ENCODE measurements at places on chromosomes 11 and 22. TPM values are rescaled to one million over a fixed set of nuclear protein-coding genes. Genes with fewer than 3 reads are reported as not detected.

SSTR3 gene
- total RNA-seq: 0.12 TPM

LYVE1 gene
- total RNA-seq: 106 TPM

TMEM126A gene
- 27.4 TPM for total RNA-seq

FOLH1 gene
- 0.94 TPM for total RNA-seq

DNA sequence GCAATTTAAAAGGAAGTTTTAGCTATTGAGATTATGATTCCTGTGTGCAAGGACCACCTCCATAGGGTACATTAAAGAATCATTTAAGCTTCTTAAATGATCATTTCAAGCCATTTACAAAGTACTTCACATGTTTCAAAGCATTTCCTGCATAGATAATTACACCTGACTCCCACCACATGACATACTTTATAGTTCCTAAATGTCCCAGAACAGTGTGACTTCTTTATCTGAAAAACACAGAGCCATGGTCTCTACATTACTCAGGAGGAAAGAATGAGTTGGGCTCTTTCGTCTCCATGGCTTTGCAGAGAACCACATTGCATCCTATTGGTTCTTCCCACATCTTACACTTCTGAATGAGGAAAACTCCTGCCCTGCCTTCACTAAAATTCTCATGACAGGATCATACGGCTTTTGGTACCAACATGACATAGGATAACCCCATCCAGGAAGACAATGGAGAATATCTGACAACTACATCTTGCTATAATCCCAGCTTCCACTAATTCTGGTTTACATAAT lies 88.6 kb downstream of the ETS1 start:
- DNase-seq: no peak

DNA sequence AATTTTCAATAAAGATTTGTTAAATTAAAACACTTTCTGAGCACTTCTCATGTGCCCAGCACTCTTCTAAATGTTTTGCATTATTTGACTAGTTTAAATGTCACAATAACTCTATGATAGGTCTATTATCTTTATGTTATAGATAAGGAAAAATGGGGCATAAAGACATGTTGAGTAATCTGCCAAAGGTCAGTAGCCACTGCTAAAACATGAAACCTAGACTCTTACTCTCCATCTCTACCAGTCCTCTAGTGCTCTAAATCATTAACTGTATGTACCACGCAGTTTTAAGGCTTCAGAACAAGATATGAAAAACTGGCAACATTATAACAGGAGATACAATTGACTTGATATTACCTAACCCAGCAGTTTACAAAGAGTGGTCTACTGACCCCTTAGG lies 6.9 kb downstream of the RAB6A start:
- no peak for DNase-seq

DNA sequence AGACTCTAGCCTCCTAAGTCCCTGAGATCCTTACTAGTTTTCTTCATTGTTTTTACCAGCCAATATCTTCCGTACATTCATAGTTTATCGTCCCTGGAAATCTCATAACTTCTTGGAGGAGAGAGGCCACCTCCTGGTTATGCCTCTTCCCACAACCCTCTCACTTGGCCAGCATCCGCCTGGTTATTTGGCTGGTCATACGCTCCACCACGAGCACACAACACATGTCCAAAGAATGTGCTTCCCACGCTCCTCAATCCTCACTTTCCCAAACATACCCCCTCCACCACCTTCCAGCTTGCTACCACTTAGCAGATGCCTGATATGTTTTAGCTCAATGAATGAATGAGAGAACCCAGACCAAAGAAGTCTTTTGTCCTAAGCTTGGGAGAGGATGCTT lies 83.5 kb upstream of the EIF3D start:
- DNase-seq: no peak

GRCh38 chr11:126311401-126312291 lies 7.8 kb downstream of the DCPS start:
- DNase-seq: no peak

Data from omental fat pad (tissue), 4 donors.